ENCODE measurements at places on chromosomes 5 and 9.
A peak's percentile ranks its signal among the peaks of the same experiment; 100 is the strongest.

DNA sequence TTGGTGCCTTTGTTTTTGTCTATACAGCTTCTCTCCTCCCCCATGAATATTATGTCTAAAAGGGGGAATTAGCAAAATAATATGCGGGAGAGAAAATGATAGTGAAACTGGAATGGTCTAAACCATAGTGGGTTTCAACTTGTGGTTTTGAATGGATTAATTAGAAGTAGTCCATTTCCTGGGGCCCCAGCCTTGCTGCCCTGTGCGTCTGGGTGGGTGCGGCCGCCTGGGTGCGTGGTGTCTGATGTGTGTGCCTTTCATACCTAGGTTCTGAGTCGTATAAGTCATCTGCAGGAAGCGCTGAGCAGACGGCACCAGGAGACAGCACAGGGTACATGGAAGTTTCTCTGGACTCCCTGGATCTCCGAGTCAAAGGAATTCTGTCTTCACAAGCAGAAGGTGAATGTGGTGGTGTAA lies 120.0 kb upstream of the CACNA1B start:
- peak; percentile 86 for DNase-seq

DNA sequence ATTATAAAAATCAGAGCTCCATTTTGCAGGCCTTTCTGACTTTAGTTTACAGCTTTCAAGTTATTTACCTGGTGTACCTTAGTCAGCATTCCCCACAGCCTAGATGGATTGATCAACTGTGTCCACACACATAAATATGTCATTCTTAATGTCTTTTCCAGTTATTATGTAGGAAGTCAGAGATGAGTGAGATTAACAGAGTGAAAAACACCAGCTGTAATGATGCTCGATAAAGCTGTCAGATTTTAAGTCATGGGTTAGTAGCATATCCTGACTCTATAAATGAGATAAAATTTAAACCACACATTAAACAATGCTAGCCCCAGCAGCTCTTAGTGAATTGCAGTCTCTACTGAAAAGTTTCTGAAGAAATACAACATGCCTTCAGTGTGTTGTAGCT lies 48.9 kb downstream of the NUDT12 start:
- no peak for DNase-seq

- DNase-seq: no peak
Measured at GRCh38 chr9:84821431-84821830, 151.9 kb downstream of the NTRK2 start.

GRCh38 chr5:100664140-100664539 lies 129.0 kb downstream of the FAM174A start:
- no peak for DNase-seq

DNA sequence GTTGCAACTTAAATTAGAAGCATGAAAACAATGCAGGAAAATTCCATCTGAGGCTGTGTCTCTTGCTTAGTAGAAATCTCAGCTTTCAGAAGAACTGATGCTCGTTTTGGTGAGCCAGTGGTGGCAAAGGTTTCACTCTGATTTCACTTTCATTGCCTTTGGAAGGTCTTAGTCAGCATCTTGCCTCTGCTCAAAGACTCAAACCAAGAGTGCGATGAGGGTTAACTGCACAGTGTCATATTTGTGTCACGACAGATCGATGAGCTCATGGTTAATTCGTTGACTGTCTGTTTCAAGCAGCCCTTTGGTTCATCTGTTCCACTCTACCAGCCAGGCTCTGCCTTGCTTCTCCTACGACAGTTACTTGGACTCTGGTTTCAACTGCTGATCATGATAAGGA lies 331.3 kb upstream of the KIF2A start:
- DNase-seq: no peak

- DNase-seq: peak; percentile 52
Measured at GRCh38 chr5:56075361-56075760, 80.6 kb upstream of the IL6ST start.

DNA sequence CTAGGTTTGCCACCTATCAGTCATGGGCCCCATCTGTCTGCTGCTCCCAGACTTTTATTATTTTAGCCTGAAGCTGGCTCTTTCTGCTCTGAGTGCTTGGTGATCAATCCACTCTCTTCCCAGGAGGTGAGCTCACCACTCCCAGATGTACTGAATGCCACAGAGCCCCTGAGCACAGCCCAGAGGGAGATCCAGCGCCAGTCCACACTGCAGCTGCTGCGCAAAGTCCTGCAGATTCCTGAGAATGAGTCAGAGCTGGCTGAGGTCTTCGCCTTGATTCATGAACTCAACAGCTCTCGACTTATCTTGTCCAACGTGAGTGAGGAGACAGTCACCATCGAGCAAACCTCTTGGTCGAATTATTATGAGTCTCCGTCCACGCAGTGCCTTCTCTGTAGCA lies 36.0 kb downstream of the HMGXB3 start:
- peak; percentile 99 for DNase-seq

GRCh38 chr9:87029905-87030304 lies 82.6 kb upstream of the GAS1 start:
- DNase-seq: no peak

Measured in IMR-90 (cell line).